Activated CD4-positive, alpha-beta T cell treated with anti-CD3 and anti-CD28 coated beads, Interleukin-10, Interleukin-2, amounts not matched to agents 100 ng/mL and 50 ng/mL, durations not matched to agents 16 hours and 8 hours (primary cell): ENCODE measurements at places on chromosomes 1 and 21.
A peak's percentile ranks its signal among the peaks of the same experiment; 100 is the strongest.

GRCh38 chr1:226425431-226426031, 17.6 kb upstream of the PARP1 start:
- peak; percentile 23 for DNase-seq

DNA sequence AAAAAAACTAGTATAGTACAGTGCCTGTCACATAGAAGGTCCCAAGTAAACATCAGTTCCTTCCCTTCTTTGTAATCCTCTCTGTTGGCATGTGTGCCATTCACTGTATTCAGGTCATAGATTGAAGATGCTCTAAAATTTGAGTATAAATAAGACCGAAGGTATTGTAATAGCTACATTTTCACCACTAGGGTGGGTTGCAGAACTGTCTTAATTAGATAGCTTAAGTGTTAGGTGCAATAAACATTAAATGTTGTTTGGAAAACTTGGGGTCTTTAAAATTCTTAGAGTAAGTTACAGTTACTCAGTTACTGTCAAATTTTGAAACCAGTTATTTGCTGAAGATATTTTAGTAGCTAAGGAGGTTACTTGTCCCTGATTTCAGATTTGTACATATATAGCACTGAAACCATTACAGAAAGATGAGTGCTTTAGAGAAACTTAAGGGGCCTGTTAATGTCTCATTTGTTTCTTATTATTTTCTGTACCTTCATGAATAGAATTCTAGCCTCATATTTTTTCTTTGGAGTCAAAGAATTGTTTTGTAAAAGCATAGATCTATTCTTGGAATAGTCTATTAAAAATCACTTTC, 24.3 kb downstream of the PER3 start:
- DNase-seq: peak; percentile 31

GRCh38 chr1:208683141-208683540, 439.0 kb upstream of the PLXNA2 start:
- no peak for DNase-seq

- DNase-seq: no peak
These were observed 106.6 kb downstream of the NR5A2 start for GRCh38 chr1:200134116-200134515.

DNA sequence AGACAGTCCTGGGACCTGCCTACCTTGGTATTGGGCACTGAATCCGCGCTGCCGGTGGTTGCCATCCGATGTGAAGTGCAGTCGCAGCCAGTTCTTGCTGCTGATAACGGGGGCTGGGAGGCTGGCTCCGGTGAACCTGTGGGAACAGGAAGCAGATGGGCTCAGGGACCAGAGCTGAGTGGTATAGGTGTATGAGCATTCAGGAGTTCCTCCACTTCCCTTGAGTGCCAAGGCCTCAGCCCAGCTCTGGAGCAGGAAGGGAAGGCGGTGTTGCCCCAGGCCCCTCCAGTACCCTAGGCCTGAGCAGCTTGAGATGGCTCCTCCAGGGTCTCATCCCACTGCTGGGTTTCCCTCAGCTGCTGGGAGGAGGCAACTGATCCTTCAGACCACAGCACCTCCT, 17.0 kb upstream of the HMGB4 start:
- no peak for DNase-seq

DNA sequence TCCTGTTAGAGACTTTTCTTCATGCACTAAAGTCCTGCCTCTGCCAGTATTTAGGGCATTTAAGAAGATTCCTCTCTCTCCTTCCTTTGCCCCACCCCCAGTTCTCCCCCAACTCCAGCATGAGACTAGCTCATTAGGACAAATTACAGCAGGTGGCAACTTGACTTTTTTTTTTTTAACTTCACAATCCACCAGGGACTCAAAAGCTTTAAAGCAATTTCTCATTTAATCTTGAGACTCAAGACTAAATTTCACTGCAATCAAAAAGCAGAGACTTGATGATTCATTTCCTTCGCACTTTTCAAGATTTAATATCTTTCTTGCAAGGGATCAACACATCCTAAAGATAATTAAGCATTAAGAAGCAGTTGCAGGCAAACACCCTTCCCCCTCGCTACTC, 74.9 kb downstream of the WLS start:
- DNase-seq: no peak
